ENCODE measurements at places on chromosomes 16 and 17. TPM values are rescaled to one million over a fixed set of nuclear protein-coding genes. Genes with fewer than 3 reads are reported as not detected.

HID1 gene
- not detected for total RNA-seq

SLFN14 gene
- total RNA-seq: 0.07 TPM

HSF5 gene
- 0.91 TPM for total RNA-seq

KIF2B gene
- total RNA-seq: not detected

RHBDL3 gene
- total RNA-seq: 0.12 TPM

RARA gene
- 24.0 TPM for total RNA-seq

TEX14 gene
- 0.07 TPM for total RNA-seq

SSTR5 gene
- not detected for total RNA-seq

GAST gene
- not detected for total RNA-seq

TIGD7 gene
- 2.3 TPM for total RNA-seq

CA7 gene
- total RNA-seq: 0.28 TPM

GPR179 gene
- total RNA-seq: not detected

IRF8 gene
- total RNA-seq: 235 TPM

MARVELD3 gene
- total RNA-seq: not detected

CCDC78 gene
- 8.0 TPM for total RNA-seq

TUBB3 gene
- 2.6 TPM for total RNA-seq

ZPBP2 gene
- total RNA-seq: not detected

NPW gene
- 7.0 TPM for total RNA-seq

DOC2B gene
- 0.98 TPM for total RNA-seq

NOXO1 gene
- not detected for total RNA-seq

SLC38A8 gene
- total RNA-seq: not detected

RNF222 gene
- total RNA-seq: not detected

HOXB6 gene
- 0.33 TPM for total RNA-seq

CTRB1 gene
- not detected for total RNA-seq

ACSM3 gene
- total RNA-seq: 3.5 TPM

MYO15A gene
- 0.70 TPM for total RNA-seq

TRAPPC1 gene
- 150 TPM for total RNA-seq

PERCC1 gene
- not detected for total RNA-seq

CLUH gene
- 178 TPM for total RNA-seq

C17orf78 gene
- not detected for total RNA-seq

CDH8 gene
- total RNA-seq: not detected

CACNG3 gene
- not detected for total RNA-seq

SHPK gene
- 20.6 TPM for total RNA-seq

CCL16 gene
- not detected for total RNA-seq

FZD2 gene
- not detected for total RNA-seq

PHLPP2 gene
- total RNA-seq: 18.2 TPM

ABCC6 gene
- not detected for total RNA-seq

TP53TG3F gene
- total RNA-seq: not detected

TVP23A gene
- not detected for total RNA-seq

RUNDC3A gene
- 0.42 TPM for total RNA-seq

NOS2 gene
- 0.05 TPM for total RNA-seq

TMEM92 gene
- 0.47 TPM for total RNA-seq

DCTPP1 gene
- 176 TPM for total RNA-seq

KRT15 gene
- total RNA-seq: not detected

CASKIN1 gene
- total RNA-seq: 2.2 TPM

RAB11FIP4 gene
- total RNA-seq: 26.4 TPM

ARL17B gene
- total RNA-seq: 16.7 TPM

KRTAP3-1 gene
- total RNA-seq: not detected
